GM13977 (cell line): ENCODE measurements at places on chromosomes 3 and 15.

DNA sequence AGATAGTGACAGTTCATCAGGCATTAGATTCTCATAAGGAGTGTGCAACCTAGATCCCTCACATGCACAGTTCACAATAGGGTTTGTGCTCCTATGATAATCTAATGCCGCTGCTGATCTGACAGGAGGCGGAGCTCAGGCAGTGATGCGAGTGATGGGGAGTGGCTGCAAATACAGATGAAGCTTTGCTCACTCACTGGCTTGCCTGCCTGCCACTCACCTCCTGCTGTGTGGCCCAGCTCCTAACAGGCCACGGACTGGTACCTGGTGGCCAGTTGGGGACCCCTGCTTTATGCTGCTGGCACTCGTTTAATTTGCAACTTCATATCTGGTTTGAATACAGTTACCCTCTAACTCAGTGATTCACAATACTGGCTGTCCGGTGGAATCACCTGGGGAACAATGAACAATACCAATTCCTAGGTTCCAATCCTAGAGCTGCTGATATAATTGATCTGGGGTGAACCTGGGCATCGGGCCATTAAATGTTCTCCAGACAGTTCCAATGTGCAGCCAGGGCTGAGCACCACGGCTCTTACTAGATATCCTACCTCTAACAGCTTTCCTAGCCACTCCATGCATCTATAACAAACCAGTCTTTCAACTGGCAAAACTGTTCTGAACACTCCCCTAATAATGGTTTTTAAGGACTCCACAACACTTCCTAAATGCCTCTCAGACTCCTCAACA is 131.4 kb downstream of the ATP1B3 start:
- no peak for DNase-seq

GRCh38 chr3:110352841-110353604 is 718.6 kb upstream of the NECTIN3 start:
- no peak for DNase-seq

GRCh38 chr3:64505419-64505818 is 182.4 kb downstream of the ADAMTS9 start:
- no peak for DNase-seq

DNA sequence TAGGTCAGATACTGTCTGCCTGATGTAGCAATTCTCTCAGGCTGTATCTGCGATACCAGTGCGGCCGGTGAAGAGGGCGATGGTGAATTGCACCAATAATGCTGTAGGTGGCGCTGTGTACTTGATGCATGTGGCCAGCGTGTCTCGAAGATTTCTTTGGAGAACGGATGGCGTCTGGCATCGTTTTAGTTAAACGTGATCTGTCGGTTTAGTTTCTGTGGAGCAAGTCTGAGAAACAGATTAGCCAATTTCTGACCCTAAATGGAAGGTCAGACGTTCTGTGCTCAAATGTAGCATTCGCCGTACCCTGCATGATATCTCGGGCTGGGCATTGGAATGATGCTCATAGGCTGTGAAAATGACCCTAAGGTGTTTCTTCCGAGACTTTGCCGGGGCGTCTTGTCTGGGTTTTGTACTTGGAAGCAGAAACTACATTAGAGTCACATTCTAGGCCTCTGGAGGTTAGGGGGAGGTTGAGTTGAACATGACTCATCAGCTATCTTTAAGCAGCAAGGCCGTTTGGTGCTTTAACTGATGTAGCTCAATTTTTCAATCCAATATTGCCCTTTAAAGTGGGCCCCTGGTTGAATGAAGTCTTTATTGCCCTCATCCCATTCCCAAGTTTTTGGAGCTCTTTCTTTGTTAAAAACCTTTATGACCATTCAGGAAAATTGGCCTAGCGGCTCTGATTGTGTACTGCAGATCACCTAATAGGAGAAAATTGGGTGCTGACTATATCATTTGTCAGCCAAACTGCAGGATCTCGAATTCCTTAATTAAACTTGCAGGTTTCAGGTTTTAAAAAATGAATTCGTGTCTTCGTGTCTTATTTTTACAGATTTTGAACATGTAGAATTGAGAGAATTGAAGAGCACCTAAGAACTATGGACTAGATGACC is 80.0 kb downstream of the SQOR start:
- no peak for DNase-seq

DNA sequence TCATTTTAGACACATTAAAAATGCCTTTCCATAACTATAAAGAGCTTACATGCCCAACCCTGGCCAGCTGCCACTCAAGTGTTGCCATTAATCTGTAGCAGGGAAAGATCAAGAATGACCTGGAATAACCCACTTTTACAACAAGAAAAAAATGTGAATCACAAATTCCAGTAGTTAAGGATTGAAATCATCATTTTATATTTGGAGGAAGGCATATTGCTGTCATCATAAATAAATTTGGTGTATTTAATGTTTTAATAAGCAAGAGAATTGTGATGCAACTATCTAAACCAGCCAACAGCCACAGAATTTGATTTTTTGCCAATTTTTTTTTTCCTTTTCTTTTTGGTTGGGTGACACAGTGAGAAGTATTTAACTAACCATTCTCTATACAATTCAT is 240.0 kb upstream of the SEMA6D start:
- DNase-seq = no peak

- no peak for DNase-seq
Observed at GRCh38 chr3:10228248-10228950, 19.9 kb upstream of the TATDN2 start.

GRCh38 chr3:122926322-122926721 is 101.2 kb downstream of the SEMA5B start:
- DNase-seq = no peak
